ENCODE measurements at places on chromosomes 2 and 18.

DNA sequence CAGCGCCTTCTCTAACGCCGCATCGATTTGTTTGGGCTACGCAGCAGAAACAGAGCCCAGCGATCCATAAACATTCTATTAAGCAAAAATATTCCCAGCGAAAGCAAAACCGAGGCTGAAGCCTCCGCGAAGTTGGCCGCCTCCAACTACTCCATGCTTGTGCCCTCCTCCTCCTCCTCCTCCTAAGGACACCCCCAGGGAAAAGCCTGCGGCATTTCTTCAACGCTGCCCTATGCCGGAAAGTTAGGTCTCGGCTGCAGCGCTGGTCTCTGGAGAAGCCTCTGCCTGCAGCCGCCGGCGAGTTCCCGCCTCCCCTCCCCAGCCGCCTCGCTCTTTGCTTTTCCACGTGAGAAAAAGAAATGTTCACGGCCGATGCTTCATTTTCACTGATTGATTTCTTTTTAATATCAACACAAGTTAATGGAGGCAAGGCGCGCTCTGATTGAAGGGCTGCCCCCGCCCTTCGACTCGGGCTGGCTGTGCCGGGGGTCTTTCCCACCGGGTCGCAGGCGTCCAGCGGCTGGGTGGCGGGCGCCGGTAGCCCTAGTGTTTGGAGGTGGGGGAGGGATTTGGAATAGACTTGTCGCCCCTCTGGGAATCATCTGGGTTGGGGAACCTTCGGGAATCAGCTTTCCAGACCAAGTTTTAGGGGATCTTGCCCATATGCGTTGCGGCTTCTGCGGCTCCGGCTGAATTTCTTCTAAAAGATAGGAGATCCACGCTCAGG lies 3.9 kb downstream of the NRP2 start:
- no peak for DNase-seq

DNA sequence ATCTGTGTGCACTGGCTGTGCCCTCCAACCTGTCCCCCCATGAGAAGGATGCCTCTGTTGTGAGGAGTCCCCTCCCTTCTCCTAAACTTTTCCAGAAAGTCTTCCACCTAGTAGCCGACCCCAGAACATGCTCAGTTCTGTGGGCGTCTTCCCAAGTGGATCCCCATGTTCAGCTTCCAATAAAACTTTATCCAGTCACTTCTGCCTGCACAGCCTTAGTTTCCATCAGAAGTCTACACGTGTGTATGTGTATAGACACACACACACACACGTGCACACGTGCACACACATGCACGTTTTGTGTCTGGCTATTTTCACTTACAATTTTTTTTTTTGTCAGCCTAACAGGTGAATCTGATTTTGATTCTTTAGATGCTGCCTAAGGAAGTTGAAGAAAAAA lies 115.1 kb downstream of the RTP5 start:
- no peak for DNase-seq

DNA sequence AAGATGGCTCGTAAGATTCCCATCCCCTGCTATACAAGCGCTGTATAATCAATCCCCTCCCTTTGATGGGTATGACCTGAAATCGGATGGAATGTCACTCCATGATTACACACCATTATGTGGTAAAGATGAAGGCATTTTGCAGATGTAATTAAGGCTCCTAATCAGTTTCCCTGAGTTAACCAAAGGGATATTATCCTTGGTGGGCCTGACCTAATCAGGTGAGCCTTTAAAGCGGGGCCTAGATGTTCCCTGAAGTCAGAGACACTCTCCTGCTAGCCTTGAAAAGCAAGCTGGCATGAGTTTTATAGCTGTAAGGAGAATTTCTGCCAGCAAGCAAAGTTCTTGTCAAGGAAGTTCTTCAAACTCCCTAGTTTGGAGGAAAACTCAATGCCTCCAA lies 223.8 kb upstream of the FN1 start:
- no peak for DNase-seq

GRCh38 chr2:196249171-196249570 lies 77.8 kb upstream of the STK17B start:
- no peak for DNase-seq

DNA sequence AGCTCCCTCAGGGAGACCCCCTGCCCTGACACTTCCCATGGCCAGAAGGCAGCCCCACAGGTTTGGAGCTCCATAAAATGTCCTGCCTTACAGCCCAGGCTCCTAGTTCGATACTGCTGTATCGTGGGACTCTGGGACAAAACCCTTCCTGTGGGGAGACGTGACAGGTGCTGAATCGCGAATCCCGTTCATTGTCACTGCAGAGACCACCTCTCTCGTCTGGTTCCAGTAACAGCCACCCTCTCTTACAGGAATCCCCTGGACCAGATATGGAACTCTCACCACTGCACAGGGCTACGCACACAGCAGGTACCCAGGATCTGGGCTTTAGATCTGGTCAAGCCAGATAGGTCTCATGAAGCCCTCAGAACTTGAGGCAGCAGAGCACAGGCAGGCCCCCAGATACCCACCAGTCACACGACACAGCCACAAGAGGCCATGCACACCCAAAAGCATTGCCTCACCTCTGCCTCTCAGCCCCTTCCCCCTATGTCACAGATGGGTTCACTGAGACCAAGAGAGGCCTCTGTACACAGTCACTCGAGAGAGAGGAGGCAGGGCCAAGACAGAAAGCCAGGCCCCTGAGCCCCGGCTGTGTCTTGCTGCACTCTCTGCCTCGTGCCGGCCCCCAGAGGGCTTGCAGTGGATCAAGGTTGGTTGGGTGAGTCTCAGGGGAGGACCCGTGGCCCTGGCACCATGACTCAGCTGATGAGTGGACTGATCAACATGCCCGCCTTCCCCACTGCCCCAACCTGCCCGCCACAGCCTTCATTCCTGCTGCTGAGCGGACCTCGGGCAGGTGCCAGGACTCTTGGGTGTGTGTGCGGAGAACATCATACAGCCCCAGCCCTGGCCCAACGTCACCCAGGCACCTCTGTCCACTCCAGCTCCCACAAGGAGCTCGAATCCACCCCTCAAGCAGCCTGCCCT lies 7.6 kb downstream of the SDC1 start:
- no peak for DNase-seq

DNA sequence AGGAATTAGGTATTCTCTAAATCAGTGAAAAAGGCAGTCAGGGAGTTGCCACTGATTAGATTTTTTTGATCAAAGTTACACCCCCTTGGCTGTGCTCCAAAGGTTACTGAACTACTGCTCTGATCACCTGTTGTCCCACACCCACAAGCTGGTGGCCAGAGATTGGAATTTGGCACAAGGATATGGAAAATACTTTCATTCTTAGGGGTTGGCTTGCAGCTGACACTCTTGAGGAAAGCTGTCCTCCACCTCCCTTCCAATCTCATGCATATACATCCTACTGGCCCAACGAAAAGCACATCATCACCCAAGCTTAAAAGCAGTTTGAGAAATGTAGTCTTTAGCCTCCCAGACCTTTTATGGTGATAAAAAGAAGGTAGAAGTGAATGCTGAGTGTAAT lies 329.5 kb upstream of the CHAC2 start:
- DNase-seq = no peak

GRCh38 chr2:15650616-15651366 lies 59.1 kb downstream of the DDX1 start:
- no peak for DNase-seq

GRCh38 chr2:221435171-221435570 lies 136.9 kb downstream of the EPHA4 start:
- no peak for DNase-seq

DNA sequence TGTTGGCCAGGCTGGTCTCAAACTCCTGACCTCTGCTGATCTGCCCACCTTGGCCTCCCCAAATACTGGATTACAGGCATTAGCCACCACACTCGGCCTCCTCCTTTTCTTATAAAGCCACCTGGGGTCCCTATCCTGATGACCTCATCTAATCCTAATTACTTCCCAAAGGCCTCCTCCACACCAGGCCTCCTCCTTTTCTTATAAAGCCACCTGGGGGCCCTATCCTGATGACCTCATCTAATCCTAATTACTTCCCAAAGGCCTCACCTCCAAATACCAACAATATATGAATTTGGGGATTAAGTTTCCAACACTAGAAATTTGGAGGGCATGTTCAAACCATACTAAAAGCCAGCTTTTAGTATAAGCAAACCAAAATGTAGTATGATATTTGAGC lies 9.7 kb upstream of the RMC1 start:
- no peak for DNase-seq

- no peak for DNase-seq
Observed at GRCh38 chr18:36559149-36559857, 261.8 kb downstream of the FHOD3 start.

DNA sequence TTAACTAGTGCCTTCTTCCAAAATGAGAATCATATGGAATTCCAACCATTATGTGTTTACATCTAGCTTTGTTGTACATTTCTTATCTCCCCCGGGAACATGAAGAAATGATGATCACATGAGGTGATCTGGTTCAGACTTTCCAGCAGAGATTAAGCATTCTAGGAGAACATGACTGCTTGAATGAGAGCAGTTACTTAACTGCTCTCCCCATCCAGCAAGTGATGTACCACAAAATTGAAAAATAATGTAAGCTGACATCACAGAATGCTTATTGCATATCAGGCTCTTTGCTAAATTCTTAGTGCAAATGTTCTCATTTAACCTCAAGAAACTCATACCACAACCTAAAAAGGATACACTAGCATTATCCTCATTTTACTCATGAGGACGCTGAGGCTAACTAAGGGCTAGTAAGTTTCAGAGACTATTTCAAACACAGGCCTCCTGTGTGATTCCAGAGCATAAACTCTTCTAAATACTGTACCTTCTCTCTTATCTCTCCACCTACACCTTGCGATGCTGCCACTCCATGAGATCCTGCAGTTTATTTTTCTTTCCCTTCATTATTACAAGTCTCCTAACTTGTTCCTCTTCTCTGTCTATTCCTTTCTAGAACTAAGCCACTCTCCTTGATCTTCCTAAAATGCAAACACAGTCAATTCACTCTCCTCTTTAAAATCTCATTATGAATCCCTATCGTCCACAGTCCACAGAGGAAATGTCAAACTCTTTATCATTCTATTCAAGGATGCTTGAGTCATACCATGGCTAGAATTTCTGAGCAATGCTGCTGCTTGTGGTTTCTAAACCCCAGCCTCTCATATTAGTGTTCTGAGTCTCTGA lies 1224.8 kb upstream of the ZEB2 start:
- DNase-seq = no peak

GRCh38 chr2:158740127-158740526 lies 55.0 kb upstream of the DAPL1 start:
- no peak for DNase-seq

GRCh38 chr2:42722320-42723190 lies 41.4 kb downstream of the OXER1 start:
- no peak for DNase-seq

- DNase-seq = no peak
Observed at GRCh38 chr2:8053216-8053615, 628.6 kb upstream of the ID2 start.

DNA sequence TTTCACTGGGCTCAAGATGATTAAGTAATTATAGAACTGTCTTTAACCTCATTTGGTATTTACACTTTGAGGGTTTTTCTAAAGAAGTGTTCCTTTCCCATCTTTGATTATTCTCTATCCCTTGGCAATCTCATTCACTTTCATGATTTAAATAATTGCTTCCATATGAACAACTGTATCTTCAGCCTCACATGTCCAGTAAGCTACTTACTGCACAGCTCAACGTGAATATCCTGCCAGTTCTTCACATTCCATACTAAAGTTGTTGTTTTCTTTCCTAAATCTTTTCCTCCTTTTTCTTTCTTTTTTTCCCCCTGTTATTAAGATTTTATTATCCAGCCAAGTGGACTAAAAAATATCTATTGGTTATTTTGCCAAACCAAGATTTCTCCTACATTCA lies 37.7 kb downstream of the ZC3H15 start:
- DNase-seq = no peak

DNA sequence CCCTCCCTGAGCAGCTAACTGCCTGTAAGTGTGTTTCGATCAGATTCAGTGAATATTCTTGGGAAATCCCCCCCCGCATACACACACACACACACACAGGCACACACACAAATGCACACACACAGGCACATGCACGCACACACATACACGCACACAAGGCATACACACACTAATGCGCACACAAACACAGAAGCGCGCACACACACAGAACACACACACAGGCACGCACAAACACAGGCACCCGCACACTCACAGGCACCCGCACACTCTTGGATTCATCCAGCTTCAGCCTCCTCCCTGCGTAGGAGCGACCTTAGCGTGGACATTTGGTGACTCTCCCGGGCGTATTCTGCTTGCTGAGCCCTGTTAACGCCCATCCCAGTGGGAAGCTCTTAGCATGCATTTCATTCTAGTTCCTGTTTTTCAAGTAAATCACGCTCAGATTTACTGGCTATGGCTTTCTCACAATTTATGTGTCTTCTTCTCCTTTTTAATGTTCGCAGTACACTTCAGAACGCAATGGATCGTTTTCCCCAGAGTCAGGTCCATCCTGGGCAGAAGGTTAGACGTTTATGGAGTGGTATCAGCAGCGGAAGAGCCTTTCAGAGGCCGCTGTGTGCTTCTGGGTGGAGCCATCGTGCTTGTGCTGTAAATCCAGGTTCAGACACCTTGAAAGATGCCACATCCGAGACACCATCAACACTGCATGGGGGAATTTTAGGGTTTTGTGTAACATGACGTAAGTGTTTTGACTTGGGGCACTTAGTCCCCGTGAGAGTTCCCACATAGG lies 656.6 kb downstream of the GALR1 start:
- DNase-seq = no peak

GRCh38 chr2:28457237-28457636 lies 38.6 kb upstream of the PLB1 start:
- DNase-seq = no peak

DNA sequence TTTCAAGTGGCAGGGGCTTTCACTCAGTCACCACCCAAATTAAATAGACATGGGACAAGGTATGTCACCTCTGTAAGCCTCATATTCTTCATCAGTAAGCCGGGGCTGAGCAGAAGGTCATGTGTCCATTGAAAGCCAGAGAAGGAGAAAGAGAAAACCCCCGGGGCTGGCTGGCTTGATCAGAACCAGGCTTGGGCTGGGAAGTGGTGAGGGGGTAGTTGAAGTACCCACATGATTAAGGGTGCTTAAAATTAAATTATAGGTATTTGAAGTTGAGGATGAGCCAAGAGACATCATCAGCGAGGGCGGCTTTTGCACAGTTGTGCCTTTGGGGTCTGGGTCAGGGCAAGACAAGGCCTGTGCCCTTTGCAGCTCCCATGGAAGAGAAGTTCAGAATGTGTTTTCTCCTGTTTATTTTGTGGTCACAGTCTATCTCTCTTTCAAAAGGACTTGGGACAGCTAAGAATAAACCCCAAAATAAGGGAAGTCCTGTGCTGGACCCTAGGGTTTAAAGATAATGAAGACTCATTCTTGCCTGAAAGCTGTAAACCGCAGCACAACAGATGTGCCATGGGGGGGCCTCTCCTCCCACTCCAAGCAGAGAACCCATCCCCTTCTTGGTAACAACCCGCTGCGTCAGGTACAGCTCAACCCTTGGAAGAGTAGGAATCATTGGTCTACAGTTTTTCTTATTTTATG lies 10.7 kb downstream of the DBI start:
- DNase-seq = no peak

DNA sequence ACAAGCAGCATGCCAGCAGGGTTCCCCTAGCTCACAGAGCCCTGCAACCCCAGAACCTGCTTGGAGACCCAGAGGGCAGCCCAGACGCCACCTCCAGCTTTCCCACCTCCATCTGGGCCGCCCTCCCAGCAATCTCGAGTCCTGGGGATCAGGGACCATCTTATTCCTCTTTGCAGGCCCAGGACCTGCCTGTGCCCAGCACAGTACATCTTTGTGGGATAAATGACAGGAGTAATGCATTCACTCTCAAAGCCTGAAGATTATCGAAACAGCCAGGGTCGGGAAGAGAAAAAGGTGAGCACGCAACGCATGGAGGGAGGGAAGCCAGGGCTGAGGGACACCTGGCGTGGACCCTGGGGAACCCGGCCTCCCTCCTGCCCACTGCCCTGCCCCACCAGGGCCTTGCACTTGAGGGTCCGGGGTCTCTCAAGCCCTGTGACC lies 144.1 kb downstream of the NDUFA10 start:
- DNase-seq = no peak

Data from memory B cell (primary cell).